ENCODE measurements at places on chromosomes 5 and 9.

GRCh38 chr5:176873541-176874172 is 25.5 kb downstream of the HK3 start:
- DNase-seq = no peak

GRCh38 chr5:94389515-94389899 is 228.9 kb downstream of the KIAA0825 start:
- DNase-seq = no peak

- DNase-seq = peak; percentile 23
Measured at GRCh38 chr5:116452774-116453368, 121.8 kb downstream of the SEMA6A start.

- DNase-seq = no peak
Measured at GRCh38 chr9:12274577-12274976, 418.6 kb upstream of the TYRP1 start.

DNA sequence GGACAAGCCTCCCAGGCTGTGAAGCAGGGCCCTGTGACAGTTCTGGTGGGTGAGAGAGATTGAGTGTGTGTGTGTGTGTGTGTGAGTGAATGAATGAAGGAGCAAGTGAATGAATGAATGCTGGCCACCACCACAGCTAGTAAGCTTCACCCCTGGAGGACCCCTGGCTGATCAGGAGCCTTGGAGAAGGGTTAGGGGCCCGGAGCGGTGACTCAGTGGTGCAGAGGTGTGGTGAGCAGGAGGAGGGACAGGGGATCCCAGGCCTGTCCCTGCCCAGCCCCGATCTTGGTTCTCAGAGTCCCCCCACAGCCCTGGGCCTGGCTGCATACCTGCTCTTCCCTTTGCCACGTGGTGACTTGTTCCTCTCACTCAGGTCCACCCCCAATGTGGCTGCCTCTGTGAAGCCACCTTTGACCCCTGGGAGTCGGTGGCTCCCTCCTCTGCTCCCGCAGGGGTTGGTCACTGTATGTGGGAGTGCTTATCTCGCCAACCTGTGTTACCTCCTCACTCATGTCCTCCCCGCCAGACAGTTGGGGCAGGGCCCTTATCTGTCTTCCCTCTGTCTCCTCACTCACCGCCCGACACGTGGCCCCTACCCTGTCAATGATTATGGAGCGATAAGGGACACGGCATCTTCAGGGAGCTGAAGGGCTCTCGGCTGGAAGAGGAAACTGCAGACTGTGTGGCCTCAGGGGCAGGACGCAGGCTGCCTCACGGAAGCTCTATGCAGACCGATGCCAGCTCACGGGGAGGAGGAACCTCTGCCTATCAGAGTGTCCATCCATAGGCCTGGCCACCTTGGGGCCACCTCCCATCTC is 99.9 kb upstream of the PITX1 start:
- DNase-seq = no peak

GRCh38 chr5:152372875-152373274 is 32.2 kb downstream of the NMUR2 start:
- no peak for DNase-seq

DNA sequence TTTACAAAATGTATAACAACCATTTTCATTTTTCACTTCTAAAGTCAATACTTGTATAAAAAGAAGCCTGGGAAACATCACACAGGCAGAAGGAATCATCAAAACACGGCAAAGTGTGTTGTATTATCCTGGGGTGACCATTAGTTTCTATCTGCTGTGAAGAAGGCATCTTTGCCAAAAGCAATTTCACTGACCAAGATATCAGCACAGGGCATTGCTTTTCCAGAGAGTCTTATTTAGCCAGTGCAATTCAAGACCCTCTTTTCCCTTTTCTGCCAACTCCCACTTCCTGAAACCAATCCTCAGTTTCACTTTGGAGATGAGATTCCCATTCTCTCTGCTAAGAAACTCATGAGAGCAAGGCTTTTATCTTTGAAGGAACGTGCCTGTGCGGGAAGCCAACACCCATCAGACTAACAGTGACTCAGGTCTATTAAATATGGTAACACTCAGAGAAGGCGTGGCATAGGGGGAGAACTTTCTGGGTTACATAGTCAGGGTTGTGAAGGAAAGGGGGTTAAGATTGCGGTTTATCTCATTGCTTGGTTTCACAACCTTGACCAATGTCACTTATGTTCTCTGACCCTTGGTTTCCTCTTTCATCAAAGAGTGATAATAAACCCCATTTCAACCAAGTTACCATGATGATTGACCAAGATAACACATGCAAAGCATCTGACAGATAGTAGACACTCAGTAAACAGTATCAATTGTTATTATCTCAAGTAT is 666.9 kb upstream of the KLF4 start:
- DNase-seq = no peak

DNA sequence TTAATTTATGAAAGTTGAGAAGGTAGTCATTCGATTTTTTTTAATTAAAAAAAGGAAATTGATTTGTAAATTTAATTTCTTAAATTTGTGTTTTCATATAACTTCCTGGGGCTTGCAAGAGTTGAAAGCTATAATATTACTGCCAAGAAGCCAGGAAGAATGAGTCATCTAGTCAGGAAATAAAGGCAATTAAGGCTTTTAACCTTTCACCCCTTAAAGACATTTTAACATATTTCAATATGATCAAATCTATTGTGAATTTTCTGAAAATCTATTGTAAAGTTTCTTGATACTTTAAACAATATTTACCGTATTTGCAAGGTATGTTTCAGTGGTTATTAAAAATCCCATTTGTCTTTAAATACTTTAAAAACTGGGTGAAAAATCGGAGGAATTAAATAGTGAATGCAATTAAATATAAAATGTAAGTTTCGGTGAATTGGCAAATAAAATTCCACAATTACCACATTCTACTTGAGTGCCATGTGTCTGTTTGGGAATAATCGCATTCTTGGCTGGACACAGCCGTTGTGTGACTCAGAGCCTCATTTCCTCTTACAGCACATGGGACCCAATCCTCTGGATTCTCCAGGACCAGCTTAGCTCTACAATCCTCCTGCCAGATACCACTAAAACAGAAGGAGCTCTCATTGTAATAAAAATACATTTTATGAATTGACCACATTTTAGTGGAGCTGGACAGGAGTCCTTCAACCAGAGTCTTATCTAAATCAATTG is 310.7 kb downstream of the HCN1 start:
- peak; percentile 80 for DNase-seq

Data from astrocyte (in vitro differentiated cells and primary cell).